ENCODE measurements at places on chromosomes 1 and 21.

DNA sequence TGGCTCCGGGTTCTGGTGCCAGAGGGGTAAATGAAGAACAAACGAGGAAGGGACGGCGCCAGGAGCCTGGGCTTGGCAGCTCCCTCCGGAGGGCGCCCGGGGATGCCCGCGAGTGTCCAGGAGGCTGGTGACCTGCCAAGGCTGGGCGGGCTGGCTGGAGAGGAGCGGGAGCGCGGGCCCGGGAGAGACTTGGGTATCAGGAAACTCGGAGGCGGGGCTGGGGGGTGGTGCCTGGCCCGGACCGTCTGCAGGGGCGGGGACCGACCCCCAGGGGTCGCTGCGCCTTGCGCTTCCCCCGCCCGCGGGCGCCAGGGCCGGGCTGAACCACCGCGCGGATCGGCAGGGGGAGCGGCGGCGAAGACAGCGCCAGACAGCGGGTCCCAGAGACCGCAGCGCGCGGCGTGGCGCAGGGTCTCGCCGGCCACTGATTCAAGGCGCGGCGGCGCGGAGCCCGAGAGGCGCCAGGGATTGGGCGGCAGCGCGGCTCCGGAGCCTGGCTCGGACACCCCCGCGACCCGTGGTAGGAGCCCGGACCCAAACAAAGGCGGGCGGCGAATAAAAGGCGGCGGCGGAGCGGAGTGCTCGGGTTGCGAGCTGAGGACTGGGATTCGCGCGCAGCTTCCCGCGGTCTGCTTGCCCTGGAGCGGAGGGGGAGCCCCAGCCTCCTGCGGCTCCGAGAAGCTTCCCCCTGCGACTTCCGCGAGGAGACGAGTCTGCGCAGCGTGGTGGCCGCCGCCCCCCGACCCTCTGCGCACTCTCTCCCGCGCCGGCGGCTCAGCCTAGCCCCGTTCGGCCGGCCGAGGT, at the start of gene DISP3:
DISP3 (plus strand) TSS at position 585 of the 804 bp plus-strand sequence. CDS start 21,838 bp downstream, outside the sequence.
- DNase-seq = peak; percentile 70

DNA sequence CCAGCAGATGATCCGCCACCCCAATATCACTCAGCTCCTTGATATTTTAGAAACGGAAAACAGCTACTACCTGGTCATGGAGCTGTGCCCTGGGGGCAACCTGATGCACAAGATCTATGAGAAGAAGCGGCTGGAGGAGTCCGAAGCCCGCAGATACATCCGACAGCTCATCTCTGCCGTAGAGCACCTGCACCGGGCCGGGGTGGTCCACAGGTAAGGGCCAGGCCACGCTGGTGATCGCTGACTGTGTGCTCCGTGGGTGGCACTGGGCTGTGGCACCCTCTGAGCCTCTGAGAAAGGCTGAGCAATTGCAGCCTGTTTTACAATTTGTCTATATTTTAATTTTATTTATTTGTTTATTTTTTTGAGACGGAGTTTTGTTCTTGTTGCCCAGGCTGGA, 51.7 kb downstream of the HUNK start:
- no peak for DNase-seq

- DNase-seq = peak; percentile 72
Observed at GRCh38 chr1:162357681-162358266, 18.9 kb downstream of the SPATA46 start.

DNA sequence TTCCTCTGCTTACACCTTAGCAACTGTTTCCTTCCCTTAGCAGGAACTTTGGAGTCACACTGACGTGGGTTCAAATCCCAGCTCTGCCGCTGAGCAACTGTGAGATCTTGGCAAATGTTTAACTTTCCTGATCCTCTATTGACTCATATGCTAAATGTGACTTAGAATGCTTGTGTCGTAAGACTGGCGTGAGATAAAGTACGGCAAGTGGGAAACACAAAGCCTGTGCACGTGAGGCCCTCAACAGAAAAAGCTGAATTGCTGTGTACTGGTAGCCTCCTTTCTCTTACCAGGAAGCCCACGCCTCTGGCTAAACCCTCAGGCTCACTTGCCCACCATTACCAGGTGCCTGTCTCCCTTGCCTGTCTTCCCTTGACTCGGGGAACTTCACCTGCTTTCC, 135.4 kb upstream of the TNR start:
- no peak for DNase-seq

GRCh38 chr1:1839311-1839965, 51.4 kb downstream of the GNB1 start:
- no peak for DNase-seq

GRCh38 chr1:50853325-50853724, 106.7 kb downstream of the FAF1 start:
- no peak for DNase-seq

DNA sequence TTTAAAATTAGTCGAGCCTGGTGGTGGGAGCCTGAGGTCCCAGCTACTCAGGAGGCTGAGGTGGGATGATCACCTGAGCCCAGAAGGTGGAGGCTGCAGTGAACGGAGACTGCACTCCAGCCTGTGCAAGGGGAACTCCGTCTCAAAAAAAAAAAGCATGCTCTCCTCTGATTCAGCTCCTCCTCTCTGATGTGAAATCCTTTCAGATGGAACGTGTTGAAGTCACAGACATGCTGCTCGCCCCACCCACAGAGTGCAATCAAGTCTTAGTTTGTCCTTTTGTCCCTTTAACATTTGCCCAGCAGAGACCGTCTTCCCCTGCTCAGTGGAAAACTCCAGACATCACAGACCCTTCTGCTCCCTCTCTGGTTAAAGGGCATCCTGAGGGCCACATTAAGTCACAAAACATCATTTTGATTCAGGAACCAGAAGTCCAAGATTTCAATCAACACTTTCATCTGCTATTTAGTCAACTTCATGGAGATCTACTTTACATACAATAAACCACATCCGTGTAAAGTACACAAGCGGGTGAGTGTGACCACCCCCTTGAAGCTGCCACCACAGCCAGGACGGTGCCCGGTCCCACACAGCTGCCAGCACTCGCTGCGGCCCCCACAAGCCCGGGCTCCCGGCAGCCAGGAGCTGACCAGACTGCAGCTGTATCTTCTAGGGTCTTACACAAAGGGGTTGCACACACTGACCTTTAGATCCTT, 18.9 kb upstream of the RNF223 start:
- no peak for DNase-seq

GRCh38 chr1:230333590-230334446, 92.3 kb downstream of the PGBD5 start:
- no peak for DNase-seq

DNA sequence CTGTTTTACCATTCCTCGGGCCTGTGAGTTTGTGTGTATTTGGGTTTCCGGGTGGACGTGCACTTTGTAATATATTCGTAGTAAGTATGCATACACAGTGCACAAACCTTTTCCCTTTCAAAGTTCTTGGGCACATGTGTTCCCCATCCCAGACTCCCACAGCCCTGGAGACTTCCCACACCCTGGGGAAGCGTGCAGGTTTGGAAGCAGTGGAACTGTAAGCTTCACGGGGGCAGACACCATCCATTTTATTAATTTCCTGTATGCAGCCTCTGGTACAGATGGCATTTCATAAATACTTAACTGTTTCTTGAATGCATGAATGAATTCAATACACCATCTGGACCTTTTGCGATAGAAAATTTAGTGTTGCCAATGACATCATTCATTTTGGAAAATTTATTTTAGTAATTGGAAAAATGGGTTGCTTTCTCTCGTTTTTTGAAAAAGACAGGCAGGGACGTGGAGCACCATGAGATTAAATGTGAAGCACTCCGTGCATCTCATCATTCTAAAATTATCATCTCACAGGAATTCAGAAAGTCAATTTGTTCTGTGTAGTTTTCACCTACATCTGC, 10.8 kb downstream of the ETS2 start:
- DNase-seq = no peak

DNA sequence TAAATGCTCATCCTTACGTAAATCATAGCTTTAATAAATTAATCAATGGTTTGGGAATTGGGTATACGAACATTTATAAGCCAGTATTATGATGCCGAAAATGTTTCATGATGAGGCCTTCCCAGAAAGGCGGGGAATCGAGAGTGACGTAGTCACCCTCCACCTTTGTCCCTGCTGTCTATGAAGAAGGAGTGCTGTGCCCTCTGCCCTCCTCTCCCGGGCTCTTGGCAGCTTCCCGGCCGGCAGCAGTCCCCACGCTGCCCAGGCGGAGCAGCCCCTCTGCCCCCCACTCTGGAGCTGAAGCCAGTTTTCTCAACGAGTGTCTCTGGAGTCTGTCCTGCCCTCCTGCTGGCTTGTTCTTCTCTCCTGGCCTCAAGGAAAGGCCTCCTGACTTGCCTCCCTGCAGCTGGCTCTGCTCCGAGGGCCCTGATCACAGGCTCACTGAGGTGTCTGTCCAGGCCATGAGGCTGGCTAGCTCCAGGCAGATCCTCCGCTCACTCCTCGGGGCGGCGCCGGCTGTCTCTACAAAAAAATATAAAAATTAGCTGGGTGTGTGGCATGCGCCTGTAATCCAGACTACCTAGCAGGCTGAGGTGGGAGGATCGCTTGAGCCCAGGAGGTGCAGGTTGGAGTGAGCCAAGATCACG, 150.7 kb upstream of the COL6A1 start:
- DNase-seq = no peak

GRCh38 chr1:77287535-77287934, 5.7 kb downstream of the AK5 start:
- DNase-seq = no peak

GRCh38 chr1:239434181-239434580, 47.8 kb downstream of the CHRM3 start:
- DNase-seq = no peak

DNA sequence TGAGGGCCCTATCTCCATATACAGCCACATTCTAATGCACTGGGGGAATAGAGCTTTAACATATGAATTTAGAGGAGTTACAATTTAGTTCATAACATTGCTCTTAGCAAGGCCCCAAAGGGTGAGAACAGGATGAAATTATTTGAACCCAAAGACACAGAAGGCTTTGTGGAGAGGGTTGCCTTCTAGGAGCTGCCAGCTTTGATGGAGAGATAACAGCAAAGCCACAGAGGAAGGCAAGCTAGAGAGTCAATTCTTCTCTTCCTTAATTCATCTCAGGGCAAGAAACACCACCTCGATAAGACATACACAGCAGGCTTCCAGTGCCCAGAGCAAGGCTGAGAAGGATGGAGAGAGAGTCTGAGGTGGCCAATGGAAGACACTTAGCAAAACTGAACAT, 94.8 kb upstream of the TMPRSS15 start:
- no peak for DNase-seq

- DNase-seq = no peak
Observed at GRCh38 chr21:46542588-46543124, 62.2 kb downstream of the S100B start.

DNA sequence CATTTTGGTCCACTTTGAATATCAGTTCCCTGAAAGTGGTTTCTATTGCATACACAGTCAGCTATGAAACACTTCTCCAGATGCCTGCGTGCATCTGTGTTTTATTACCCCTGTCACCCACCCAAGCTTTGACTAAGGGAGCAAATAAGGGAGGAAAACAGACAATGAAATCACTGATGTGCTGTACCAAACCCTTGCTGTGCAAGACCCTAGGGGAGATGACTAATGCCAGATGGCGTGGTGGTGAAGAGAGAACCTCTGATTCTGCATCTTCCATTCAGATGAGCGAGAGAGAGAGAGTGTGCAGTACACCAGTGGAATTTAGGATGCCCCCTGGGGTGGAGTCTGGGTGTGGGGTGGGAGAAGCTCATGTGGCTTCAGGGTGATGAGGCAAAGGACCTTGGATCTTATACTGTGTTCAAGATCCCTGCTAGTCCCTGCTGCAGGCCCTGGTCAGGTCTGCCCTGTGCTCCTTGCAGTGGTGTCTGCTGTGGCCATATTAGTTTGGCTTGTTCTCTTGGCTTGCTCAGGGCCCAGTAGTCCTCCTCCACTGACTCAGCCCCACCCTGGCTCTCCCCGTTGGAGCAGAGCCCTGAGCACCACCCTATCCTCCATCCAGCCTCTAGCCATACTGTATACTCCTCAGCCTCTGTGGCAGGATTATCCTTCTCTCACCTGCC, 18.5 kb downstream of the CLCA1 start:
- peak; percentile 92 for DNase-seq

DNA sequence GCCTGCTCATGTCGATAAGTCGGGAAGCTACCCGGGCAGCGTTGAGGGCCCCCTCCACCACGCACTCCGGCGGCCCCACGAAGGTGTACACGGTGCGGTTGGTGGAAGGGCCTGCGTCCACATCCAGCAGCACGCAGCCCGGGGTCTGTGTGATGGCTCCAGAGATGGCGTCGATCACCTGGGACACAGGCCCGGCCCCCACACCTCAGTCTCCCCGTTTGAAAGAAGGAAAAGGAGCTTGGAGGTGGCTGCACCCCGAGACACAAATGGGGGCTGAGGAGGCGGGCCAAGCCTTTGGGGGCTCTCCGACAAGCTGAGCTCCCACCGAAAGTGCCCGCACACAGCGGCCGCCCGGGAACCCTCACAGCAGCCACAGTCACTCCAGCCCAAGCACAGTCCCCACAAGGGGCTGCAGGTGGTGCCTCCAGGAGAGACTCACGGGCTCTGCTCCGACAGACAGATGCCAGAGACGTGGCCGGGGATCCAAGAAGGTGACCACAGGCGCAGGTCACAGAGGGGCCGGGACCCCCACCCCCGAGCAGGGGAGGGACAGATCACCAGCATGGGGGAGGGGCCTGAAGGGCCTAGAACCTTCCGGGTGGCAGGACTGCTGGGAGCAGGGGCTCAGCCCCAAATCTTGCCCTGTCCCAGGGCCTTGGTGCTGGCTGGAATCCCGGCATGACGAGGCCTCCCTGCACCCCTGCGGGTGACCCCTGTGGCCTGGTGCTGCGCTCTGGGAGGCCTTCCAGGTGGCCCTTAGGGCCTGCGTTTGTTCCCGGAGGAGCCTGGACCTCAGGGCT, 1.0 kb downstream of the FTCD start:
- no peak for DNase-seq

DNA sequence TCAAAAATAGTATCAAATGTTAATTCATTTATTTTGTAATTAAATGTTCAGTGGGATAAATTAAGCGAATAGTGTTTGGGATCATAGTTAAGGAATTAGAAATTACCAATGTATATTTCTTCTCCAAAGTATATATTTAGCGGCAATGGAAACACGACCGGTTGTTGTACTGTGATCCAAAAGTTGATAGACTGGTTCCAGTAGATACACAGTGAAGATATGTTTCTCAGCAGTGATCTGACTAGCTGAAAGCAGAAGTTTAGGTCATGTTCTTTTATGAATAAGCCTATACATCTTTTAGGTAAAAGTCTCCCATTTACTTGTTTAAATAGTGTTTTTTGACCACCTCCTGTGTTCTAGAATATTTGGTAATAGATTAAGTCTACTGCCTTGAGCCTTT, 8.8 kb downstream of the USP16 start:
- DNase-seq = no peak
